ENCODE measurements at places on chromosomes 1 and 21.

DNA sequence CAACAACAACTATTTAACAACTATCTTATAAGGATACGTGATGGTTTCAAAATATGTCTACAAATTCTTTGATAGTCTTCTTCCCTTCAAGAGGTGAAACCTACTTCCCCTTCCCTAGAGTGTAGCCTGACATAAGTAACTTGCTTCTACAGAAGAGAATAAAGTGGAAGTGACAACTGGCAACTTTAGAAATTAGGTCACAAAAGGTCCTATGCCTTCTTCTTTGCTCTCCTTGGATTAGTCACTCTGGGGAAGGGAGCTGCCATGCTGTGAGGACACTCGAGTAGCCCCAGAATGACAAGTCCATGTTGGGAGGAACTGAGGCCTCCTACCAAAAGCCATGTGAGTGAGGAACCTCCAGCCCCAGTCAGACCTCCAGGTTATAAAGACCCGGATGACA, 19.2 kb downstream of the EFCAB14 start:
- DNase-seq, result no peak

DNA sequence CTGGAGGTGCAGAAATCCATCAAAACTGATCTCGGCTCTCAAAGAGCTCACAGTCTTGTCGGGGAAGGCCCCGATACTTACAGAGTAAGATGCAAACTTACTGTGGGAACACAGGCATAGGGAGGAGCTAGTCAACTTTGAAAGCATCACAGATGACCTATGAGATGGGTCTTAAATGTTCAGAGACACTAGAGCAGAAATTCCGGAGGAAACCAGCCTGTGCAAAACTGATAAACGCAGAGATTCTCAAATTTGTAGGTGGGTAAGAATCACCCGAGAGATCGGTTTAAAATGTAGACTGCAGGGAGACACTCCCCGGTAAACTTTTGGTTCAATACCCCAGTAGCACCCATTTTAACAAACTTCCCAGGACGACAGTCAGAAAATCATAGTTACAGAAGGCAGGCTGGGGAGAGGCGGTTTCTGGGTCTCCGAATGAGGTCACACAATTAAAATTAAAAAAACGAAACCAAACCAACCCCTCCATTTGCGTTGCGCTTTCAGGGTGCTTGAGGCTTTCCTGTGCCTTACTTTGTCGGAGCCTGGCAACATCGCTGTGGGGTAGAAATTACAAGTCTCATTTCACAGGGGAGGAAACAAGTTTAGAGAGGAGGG, 755 bp upstream of the THRAP3 start:
- DNase-seq, result peak; percentile 56

DNA sequence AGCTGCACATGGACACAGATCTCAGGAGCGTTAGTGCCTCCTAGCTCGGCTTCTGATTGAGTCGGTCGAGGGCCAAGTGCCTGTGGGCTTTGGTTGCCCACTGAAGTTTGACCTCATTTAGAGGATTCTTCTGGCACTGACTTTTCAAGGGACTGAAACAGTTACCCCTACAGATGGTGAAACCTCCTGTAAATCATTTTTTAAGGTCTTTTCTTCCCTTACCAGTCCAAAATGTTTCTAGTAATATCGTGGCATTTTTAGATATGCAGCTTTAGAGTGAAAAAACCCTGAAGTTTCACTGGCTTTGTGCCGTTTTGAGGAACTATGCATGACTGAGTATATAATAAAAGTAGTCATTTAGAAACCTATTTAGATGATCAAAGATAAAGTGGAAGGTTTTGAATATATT, 34.7 kb upstream of the L1TD1 start:
- DNase-seq, result no peak

- no peak for DNase-seq
Measured at GRCh38 chr1:167512046-167512654, 6.2 kb downstream of the CD247 start.

GRCh38 chr1:91499904-91500755, 521 bp upstream of the CDC7 start:
- DNase-seq, result no peak

DNA sequence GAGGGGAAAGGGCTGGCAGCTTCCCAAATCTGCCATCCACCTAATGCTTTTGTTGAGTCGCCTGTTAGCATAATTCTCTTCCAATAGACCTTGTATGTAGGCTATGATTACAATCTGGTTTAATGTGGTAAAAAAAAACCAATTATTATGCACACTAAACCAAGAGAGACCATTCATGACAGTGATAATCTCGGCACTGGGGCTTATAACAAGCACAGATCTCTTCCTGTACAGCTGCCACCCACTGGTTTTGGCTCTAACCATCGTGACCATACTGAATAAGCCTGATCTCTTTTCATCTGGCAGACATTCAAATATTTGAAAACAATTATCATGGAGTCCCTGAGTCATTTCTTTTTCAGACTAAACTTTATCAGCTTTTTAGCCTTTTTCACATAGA, 12.0 kb upstream of the SYT14 start:
- DNase-seq, result no peak

GRCh38 chr1:181541947-181542346, 58.6 kb downstream of the CACNA1E start:
- no peak for DNase-seq

- no peak for DNase-seq
Measured at GRCh38 chr1:39043513-39043912, 17.4 kb downstream of the NDUFS5 start.

DNA sequence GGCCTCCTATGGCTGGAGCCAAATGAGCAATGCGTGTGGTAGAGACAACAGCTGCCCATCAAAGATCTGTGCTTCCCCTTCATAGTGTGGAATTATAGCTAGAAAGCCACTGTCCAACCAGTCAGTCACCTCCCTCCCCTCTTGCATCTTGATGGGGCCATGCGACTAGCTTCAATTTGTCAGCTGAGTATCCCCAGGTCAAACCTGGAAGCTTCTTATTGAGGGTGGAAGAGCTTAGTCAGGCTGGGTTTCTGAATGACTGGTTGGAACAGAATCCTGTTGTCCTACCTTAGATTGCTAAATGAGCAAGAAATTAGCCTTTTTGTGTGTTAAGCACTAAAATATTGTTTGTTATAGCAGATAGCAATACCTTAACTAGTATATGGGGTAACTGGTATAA, 625.4 kb downstream of the PTPRC start:
- no peak for DNase-seq

Data from germinal center (tissue), 1 donor.